ENCODE measurements at places on chromosomes 4 and X.

GRCh38 chrX:42386681-42387080, 391.3 kb downstream of the PPP1R2C start:
- DNase-seq: no peak

DNA sequence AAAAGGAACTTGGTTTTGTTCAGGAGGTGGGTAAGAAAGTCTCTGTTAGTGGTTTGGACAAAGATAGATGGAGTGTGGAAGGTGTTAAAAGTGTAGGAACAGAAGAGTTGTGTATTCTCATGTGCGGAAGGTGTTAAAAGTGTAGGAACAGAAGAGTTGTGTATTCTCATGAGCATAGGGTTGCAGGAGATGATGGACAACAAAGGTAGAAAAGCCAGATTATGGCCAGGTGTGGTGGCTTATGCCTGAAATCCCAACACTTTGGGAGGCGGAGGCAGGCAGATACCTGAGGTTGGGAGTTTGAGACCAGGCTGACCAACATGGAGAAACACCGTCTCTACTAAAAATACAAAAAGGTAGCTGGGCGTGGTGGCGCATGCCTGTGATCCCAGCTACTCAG, 2.5 kb downstream of the RPL34 start:
- DNase-seq: no peak

GRCh38 chr4:141140391-141141200, 7.3 kb upstream of the RNF150 start:
- no peak for DNase-seq

DNA sequence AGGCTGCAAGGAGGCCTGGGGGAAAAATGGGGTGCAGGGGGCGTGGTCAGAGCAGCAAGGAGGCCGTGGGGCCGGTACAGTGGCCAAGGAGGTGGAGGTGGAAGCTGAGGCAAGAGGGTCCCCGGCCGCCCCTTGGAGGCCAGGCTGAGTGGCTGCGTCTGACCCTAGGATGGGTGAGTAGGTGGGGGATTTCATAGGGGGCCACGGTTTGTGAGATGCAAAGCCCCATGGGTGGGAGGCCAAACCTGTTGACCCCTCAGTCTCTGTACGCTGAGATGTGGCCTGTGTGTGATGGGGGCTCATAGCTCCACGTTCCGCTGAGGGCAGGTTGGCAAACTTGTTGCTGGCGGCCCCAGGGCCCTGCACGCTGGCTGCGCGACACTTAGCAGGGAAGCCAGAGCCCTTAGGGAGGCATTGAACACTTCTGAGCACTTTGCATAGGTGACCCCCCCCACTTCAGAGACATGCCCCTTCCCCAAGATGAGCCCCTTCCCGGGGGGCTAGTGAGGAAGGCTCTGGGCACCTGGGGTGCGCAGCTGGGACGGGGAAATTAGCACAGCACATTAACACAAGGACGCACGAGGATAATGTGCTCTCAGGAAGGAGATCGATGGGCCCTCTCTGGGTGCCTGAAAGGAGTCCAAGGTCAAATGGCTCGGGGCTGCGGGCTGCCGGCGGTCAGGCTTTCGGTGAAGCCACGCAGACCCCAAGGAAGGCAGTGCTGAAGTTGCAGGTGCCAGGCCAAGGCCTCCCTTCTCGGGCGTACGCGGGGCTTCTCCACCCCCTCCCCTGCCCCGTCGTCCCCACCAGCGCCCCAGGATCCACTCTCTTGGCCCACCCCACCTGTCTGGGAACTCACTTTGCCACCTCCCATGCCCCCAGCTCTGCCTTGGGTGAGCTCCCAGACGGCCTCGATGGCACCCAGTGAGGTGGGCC, 107.4 kb downstream of the HMX1 start:
- no peak for DNase-seq

DNA sequence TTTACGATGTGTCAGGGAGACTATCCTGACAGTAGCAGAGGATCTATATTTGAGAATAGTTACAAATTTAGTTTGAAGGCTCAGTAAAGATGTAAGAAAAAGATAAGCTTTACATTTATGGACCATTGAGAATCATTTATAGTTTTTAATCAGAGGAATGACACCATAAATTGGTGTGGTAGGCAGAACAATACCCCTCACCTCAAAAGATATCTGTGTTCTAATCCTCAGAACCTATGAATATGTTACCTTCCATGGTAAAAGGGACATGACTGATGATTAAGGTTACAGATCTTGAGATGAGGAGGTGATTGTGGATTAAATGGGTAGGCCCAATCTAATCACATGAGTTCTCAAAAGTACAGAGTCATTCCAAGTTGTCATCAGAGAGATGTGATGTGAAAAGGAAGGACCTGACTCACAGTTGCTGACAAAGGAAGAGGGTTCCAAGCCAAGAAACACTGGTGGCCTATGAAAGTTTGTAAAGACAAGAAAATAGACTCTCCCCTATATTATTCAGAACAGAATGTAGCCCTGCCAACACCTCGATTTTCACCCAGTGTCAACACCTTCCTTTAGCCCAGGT, 27.0 kb downstream of the EREG start:
- DNase-seq: no peak

DNA sequence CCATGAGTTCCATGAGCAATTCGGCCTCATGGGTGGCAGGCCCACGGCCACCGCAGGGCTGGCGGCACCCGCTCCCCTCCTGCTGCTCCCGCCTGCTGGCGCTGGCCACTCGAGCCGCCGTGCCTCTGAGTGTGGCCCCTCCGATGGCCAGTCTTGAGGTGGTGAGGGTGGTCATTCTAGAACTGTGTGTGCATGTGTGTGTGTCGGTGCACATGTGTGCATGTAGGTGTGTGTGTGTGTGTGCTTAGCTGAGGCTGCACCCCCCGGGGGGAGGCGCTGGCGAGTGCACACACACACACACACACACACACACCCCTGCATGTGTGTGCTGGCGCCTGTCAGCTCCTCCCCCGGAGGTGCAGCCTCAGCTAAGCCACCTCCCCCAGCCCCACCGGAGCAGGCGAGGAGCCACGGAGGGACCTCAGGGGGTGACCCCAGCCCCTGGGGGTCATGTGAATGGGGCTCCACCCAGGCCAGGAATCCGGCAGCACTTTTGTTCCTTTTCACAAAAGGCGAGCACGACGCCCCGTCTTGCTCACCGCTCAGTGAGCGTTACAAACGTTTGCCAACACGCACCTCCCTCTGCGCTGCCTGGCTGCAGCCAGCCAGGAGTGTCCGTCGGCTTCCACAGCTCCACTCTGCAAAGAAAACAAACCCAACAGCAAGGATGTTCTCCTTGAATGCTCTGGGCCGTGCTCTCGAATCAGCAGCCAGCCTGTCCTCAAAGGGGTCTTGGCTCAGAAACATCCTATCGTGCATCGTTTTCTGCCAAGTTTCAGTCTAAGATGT, 29.9 kb downstream of the FGFRL1 start:
- no peak for DNase-seq

DNA sequence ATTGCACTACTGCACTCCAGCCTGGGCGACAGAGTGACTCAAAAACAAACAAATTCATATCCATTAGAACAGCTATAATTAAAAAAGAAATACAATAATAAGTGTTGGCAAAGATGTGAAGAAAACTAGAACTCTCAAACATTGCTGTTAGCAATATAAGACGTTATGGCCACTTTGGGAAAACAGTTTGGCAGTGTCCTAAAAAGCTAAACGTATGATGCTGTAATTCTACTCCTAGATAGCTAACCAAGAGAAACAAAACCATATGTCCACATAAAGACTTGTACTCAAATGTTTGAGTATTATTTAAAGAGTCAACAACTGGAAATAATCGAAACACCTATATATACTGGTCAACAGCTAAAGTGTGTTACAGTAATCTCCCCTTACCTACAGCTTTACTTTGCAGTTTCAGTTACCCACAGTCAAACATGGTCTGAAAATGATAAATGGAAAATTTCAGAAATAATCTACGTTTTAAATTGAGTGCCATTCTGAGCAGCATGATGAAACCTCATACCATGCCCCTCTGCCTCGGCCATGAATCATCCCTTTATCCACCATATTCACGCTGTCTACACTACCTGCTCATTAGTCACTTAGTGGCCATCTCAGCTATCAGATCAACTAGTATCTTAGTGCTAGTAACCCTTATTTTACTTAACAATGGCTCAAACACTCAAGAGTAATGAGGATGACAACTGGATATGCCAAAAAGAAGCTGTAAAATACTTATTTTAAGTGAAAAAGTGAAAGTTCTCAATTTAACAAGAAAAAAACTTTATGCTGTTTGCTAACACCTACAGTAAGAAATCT, 4.9 kb downstream of the ELF2 start:
- DNase-seq: no peak

GRCh38 chr4:148051403-148051802, 319.5 kb downstream of the ARHGAP10 start:
- DNase-seq: no peak

- DNase-seq: no peak
These were observed 175.0 kb upstream of the UGT8 start for GRCh38 chr4:114423582-114423981.

DNA sequence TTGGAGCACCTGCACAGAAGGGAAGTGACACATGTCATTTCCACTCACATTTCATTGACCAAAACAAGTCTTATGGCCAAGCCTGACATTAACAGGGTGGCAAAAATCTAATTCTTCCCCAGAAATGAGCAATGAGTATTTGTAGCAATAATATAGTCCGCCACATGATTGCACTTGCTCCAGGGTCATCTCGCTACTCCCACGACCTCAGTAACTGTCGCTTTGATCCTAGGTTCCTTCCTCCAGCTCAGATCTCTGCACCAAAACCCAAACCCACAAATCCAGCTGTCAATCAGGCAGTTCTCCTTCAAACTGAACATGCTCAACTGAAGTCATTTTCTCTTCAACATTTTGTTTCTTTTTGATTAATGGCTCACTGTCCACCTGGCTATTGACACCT, 25.2 kb upstream of the PTTG2 start:
- no peak for DNase-seq

GRCh38 chr4:57270346-57270745, 160.2 kb upstream of the IGFBP7 start:
- DNase-seq: no peak

GRCh38 chr4:7666744-7667143, 232.0 kb upstream of the PSAPL1 start:
- DNase-seq: no peak

- no peak for DNase-seq
These were observed 2.0 kb upstream of the STAG2 start for GRCh38 chrX:123959281-123960063.

DNA sequence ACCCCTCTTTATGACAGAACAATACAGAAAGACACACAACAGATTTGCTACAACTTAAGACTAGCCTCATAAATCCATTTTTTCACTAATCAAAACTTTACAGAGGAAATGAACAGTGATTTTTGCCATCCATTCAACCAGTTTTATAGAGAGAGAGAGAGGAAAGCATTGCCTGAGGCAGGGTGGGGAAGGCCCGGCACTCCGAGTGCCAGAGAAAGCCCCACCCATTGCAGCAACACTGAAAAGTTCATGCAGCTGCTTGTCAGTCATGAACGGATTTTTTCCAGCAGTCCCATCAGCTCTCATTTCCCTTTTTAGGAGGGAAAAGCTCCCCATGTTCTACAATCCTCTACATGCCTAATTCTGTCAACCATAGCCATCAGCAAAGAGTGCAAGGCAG, 236.9 kb downstream of the CHIC1 start:
- DNase-seq: no peak

DNA sequence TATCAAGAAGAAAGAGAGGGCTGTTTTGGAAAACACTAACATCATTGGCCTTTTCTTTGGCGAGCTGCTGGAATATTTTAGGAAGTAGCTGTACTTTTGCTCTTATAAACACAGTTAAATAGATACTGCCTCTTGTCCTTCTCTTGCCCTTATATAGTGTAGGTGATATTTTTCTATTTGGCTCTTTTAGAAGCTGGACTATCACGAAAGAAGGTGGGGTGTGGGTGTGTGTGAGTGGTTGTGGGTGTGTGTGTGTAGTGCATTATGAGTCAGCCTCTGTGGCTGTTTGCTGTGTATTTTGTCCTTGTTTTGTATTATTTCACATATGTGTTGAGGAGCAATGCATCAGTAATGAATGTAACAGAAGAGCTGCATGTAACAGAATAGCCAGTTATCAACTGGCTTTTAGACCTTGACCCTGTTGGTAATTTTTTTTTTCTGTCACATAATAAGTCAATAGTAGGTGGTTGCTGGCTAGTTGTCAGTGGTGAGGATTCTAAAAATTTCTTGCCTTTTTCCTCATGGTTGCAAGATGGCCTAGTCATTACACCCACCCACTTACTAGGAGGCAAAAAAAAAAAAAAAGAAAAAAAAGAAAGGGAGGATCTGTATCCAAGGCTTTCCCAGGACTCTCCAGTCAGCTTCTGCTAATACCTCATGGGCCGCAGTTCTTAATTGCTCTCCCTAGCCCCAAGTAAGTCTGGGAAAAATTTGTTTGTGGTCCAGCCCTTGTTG, 23.8 kb downstream of the ARHGAP10 start:
- no peak for DNase-seq

GRCh38 chr4:73609706-73610105, 10.5 kb downstream of the RASSF6 start:
- no peak for DNase-seq

DNA sequence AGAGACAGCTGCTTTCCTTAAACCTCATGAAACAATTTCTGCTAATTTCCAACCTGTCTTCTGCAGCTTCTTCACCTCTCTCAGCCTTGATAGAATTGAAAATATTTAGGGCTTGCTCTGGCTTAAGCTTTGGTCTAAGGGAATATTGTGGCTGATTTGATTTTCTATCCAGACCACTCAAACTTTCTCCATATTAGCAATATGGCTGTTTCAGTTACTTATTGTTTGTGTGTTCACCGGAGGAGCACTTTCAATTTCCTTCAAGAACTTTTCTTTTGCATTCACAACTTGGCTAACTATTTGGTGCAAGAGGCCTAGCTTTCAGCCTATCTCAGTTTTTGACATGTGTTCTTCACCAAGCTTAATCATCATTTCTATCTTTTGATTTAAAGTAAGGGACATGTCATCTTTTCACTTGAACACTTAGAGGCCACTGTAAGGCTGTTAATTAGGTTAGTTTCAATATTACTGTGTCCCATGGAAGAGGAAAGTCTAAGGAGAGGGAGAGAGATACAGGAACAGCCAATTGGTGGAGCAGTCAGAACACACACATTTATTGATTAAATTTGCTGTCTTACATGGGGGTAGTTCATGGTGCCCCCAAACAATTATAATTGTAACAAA, 213.2 kb downstream of the RASL11B start:
- no peak for DNase-seq

DNA sequence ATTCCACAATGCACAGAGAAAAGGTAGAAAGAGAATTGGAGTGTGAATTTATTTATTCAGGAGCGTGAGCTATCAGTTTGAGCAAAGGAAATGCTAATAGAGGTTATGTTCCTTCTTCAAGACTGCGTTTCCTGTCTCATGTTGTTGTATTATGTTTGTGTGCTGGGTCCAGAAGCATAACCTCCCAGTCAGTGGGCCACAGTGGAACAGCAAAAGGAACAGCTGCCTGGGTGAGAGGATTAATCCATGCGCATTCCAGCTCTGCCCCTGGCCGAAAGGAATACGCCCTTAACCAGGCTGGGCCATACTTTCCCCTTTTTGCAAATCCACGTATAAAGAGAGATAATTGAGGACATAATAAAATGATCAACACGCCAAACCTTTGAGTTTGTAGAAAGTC, 32.4 kb upstream of the ARX start:
- DNase-seq: no peak

GRCh38 chrX:13533726-13534125, 35.7 kb upstream of the EGFL6 start:
- DNase-seq: no peak
